ENCODE measurements at places on chromosomes 5 and 9.

DNA sequence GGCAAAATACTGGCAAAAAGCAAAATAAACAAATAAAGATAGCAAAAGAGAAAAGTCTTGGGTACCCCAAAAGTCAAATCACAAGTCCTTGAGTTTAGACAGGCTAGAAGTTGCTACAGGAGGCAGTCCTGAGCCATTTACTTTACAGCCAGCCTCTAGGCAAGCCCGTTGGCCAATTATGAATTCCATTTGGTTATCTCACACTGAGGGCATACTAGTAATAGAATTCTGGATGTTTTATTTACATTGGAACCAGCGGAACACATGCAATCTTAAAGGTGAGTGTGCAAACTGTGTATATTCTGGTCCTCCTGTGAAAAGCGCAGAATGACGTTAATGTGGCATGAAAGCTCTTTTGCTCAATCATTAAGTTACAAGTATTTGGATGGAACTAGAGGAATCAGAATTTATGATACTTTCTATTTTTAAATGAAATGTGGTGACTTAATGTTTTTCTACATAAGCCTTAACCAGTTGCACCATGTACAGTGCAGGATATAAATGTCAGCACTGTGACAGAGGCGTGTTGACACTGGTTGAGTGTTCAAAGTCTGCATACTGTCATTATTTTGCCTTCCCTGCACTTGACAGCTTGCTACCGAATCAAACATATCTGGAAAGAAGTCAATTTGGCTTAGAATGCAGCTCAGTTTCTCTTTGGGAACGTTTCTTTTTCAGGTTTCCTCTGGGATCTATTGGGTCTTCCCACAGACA, 7.9 kb downstream of the GDNF start:
- DNase-seq = no peak

- DNase-seq = no peak
These were observed 129.7 kb downstream of the SLF1 start for GRCh38 chr5:94748212-94748611.

DNA sequence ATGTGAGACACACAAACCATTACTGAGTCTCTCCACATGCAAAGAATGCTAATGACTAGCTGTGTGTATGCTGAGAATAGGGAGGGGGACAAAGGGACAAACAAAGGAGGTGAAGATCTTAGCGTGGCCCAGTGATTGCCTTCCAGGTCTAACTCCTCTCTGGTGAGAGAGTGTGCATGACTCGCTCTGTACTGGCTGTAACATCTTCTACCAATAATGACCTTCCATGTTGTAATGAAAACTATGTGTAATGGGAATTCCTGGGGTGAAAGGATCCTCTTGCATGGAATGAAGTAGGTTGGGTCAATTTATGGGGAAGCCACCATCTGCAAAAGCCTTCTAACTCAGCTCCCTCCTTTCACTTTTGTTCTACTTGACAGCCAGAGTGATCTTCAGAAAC, 24.4 kb upstream of the GPR151 start:
- DNase-seq = no peak

DNA sequence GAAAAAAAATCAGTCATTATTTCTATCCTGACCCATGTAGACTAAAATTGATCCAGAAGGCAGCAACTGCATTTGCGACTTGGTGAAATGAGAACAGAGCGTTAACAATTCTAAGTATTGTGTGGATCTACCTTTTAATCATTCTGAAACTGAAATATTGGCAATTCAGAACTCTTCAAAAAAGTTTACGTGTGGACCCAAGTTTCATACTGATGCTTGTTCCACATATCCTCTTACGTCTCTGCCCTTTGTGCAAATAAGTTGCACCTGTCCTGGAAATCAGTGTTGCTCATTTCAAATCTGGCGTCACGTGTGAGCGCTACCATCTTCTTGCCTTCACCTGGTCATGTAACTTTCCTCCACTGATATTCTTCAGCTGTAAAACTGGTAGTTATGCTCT, 74.7 kb downstream of the NTRK2 start:
- DNase-seq = no peak

DNA sequence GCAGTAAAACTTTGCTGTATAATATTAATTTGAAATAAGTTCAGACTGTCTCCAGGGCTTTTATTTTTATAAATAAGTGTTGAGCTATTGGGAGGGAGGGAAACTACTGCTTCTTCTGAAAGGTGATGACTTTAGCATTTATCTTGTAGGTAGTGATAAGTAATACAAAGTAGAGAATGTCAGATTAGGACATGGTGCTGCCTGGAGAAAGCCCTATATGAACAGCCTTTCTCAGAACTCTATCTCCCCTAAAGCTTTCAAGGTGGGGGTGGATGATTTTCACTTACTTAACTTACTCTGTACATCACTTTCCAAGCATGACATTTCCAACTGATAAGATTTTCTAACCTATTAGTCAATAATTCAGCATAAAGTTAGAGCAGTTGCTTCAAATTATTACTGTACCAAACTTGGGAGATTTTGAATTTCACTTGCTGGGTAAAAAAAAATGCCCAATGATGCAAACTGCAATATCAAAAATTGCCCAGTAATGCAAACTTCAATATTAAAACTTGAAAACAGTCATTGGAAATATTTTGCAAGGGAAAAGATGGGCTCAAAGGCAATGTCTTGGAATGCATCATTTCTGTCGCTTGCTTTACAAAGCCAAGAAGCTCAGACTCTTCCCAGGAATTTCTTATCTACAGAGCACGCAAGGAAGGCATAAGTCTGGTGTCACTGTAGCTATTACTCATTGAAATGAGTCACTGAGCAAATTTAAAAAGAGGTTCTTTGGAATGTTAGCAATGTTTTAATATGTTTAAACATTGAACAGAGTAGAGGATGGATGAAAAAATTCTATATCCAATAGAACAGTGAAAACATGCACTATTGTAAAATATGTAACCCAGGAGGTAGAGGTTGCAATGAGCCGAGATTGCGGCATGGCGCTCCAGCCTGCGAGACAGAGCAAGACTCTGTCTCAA, 569.5 kb downstream of the PSAT1 start:
- DNase-seq = no peak

GRCh38 chr5:1002836-1003235, 5.8 kb upstream of the NKD2 start:
- DNase-seq = no peak
